ENCODE measurements at places on chromosomes 13 and 19.

- DNase-seq, result no peak
These were observed 48.0 kb downstream of the COMP start for GRCh38 chr19:18742838-18743783.

GRCh38 chr13:82467626-82468025 is 1414.6 kb downstream of the SLITRK1 start:
- no peak for DNase-seq

GRCh38 chr13:104996022-104996421 is 1539.4 kb downstream of the EFNB2 start:
- no peak for DNase-seq

- DNase-seq, result no peak
These were observed 13.4 kb upstream of the C19orf33 start for GRCh38 chr19:38290631-38291147.

DNA sequence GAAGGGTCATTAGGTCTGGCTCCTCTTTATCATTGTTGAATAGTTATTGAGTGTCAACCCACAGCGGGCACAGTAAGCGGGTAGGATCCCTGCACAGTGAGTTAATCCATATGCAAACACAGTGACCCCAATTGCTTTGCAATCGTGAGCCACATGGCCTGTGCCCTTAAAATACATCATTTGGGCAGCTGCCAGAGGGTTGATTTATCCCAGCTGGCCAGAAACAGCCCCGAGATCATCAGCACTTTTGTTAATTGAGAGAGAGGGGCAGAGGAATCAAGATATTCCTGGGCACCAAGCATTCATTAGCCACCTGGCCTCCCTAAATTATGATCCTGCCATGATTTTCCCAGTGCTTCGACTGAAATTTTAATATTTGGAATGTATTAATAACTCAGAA is 9.8 kb upstream of the CNMD start:
- no peak for DNase-seq

DNA sequence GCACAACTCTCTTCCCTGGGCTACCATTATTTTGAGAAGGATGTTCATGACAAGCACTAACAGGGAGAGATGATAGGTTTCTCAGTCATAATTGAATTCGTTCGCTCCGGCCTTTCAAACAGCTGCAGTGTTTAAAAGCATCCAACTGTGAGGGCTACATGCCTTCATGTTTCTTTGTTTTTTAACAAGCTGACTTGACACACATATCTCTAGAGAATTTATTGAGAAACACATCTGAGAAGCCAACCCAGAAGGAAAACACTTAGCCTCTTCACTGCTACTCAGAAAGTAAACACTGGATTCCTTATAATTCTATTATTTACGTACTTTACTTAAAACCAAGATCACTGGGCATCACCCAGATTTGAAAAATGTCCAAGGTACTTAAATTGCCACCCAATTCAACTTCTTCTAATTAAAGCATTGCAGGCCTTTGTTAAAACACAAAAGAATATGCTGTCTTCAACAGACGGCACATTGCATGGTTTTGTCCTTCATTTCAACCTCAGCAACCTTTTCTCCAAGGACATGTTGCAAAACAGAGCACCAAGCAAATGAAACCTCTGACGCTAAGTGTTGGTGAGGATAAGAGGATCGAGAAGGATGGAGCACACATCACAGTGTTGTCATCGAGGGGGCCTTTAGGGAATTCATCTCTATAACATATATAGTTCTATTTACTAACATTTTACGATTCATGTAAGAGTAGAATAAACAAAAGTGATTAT is 75.8 kb downstream of the TBC1D4 start:
- DNase-seq, result no peak

GRCh38 chr19:3516675-3517207 is 10.6 kb downstream of the FZR1 start:
- no peak for DNase-seq

DNA sequence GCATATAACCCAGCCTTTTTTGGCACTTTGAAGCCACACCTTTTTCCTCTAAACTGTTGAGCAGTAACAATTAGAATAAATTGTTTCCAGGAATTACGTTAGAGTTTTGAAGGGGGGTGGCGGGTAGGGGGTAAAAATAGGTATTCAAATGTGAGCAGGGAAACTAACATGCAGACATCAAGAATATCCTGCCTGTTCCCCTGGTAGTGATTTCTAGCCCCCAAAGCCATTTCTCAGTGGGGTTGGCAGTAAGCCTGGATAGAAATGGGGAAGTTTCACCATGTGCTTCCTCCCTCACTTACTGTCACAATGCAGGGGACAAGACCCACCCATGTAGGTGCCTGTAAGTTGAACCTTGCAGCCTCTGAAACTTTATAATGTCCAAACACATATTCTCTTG is 3.8 kb downstream of the DOCK9 start:
- DNase-seq, result no peak

- no peak for DNase-seq
These were observed 524.1 kb downstream of the GPC6 start for GRCh38 chr13:93750676-93751075.

DNA sequence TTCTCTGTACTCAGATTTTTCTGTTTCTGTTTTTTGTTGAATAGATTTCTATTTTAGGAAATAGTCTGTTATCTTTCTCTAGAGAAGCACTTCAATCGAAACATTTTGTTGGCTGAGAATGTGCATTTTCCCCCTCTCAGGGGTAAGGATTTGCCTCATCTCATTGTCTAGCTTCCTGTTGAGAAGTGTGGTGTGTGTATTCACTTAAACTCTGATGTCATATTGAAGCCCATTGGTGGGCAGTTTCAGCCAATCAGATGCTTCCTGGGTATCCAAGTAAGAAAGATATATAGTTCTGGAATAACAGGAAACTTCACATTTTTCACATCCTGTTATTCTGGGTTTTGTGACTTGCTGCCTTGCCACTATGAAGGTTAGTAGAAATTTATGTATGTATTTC is 87.6 kb downstream of the ARHGEF7 start:
- peak; percentile 32 for DNase-seq

GRCh38 chr13:33893559-33893958 is 75.6 kb downstream of the RFC3 start:
- DNase-seq, result no peak

DNA sequence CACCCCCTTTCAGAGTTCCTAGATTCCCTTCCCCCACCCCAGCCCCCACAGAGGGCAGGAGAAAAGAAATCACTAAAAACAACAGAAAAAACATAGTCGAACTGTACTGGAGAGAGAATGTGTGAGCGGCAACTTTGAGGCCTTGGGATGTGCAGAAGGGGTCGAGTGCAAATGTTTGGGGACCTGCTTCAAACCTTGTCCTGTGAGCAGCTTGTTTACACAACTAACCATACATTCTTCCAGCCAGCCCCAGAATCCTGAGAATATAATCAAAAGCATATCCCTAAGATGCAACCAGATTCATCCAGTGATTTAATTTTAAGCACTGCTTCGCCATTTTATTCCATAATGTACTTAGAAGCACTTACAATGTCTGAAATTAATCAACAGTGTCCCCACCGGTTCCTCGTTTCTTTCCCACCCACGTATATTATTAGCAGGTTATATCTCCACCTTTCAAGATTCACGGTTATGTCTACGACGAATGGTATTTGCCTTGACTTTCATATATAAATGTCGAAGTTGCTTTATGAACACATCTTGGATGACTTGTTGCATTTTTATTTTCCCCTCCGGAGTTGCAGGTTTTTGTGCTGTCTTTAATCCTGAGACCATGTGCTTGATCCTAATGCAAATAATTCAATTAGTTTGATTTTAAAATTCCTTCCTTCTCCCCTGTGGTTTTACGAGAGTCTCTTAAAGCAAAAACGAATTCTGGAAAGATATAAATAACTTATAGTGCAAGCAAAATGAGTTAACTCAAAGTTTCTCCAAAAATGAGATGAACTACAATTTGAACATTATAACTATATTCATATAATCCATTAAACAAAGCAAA is 107.6 kb downstream of the ZIC5 start:
- no peak for DNase-seq

- DNase-seq, result no peak
These were observed 13.0 kb upstream of the SLC35E1 start for GRCh38 chr19:16585094-16585801.

DNA sequence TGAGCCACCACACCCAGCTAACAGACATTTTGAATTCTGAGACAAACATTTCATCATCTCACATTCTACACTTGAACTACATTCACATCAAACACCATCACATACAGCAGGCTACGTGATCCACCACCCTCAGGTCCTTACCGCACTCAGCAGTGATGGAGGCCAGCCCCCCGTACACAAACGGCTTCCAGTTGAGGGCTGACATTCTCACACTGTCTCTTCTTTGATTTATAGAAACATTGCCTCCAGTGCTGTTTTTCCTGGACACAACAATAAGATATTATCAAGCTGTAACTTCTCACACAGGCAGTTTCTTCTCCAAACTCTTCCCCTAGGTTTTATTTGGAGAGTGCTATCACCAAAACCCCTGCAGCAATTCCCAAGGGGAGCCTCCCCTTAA is 7.0 kb downstream of the SLC25A30 start:
- DNase-seq, result no peak

DNA sequence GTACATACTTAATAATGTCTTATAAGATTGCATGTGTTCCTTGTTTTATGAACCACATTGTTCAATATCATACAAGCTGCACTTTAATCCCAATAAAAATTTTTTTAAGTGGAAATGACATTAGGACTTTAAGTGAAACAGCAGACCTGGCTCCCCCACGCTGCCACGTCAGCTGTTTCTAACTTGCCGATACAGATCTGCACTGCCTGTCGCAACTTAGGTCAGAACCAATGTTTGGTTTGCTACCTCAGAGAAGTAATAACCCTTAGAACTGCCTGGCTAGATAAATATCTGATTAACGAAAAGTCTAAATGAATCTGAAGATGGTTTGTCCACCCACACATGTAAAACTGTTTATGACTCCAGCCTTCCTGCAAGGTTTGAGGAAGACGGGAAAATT is 327.5 kb upstream of the DACH1 start:
- no peak for DNase-seq

- DNase-seq, result no peak
These were observed 661.7 kb upstream of the SLITRK1 start for GRCh38 chr13:84543962-84544361.

GRCh38 chr13:20353973-20354372 is 121.9 kb upstream of the GJB6 start:
- no peak for DNase-seq

- DNase-seq, result no peak
These were observed 3.9 kb downstream of the ANKLE1 start for GRCh38 chr19:17285415-17286135.

DNA sequence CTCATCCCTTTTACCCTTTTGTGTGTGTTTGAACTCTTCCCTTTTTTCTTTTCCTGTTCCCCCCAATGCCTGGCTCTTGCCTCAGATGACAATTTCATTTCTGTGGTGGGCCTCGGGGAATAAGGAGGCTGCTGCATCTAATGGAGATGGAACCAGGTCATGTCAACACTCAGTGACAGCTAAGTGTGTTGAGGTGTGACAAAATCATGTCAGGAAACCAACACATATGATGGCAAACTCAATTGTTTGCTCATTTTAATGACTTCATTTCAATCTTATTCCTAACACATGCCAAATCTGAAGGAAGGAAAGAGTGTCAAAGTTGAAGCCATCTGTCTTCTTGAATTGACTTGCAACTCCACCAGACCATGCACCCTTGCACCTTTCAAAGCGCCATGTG is 36.7 kb downstream of the TNFSF11 start:
- DNase-seq, result no peak

DNA sequence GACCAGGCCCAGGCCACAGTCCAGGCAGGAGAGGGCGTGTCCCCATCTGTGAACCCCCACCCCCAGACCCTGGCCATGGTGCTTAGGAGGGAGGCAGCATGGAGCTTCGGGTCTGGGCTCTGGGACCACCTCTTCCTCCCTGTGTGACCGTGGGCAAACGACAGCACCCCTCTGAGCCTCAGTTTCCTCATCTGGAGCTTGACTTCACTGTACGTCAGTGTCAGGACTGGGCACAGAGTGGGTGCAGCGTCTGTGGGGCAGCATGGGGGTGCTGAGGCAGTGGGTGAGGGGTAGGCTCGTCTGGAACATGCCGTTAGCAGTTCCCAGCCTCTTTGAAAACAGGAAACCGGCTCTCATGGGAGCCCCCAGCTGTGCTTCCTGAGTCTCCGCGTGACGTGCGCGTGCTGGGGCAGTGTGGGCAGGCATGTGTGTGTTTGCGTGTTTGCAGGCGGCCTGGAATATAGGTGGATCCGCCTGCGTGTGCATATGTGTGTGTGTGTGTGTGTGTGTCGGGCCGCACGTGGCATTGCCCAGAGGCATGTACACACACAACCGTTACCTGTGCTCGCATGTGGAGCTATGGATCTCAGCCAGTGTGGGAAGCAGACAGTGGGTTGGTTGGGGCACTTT is 15.8 kb downstream of the ARRDC2 start:
- peak; percentile 95 for DNase-seq

DNA sequence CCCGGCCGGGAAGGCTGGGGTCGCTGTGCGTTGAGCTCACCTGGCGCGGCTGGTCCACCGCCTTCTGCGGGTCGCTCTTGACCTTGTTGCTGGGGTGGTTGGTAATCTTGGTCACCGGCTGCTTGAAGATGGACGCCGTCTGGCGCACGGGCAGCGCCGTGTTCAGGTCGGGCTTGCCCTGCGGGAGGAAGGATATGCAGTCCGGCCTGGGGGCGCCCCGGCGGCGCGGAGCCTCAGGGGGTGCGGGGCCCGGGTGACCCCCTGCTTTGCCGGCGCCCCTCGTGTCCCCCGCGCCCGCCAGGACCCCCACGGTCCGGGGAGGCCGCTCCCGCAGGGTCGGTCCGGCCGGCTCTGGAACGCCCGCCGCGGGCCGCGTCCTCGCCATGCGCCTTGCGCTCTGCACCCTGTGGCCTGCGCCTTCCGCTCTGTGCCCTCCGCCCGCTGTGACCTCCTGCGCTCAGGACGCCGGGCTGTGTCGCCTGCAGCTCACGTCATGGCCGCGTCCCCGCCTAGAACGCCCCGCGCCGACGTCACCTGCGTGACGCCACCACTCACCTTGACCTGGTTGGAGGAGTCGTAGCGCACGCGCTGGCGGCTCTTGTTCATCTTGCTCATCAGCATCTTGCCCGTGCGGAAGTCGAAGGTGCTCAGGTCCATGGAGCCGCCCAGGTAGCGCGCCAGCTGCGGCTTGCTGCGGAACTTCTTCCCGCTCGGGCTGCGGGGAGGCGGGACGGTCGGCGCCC is 8.0 kb downstream of the MBD3 start:
- no peak for DNase-seq

DNA sequence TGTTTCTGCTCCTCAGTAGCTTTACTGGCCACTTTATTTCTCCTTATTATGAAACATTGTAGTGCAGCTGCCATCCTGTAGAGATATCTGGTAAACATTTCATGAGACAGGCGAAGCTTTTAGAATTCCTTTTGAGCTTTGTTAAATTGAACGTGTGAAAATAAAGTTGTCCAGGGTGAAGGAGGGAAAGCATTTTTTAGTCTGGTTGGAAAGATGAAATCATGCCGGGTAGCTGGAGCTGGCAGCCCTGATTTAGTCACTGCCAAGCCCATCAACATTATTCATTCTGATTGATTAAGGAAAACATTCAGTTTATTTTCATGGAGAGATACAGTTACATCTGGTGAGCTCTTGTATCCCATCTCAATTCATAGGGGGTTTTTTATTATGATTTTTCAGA is 326.2 kb upstream of the GPC6 start:
- DNase-seq, result no peak
